ENCODE measurements at places on chromosomes 7 and 10. TPM values are rescaled to one million over a fixed set of nuclear protein-coding genes. Genes with fewer than 3 reads are reported as not detected.

- no peak for DNase-seq
Measured at GRCh38 chr10:125707541-125708468, 11.7 kb upstream of the EDRF1 start.

GRCh38 chr10:3710764-3711163 is 74.2 kb downstream of the KLF6 start:
- no peak for DNase-seq

DNA sequence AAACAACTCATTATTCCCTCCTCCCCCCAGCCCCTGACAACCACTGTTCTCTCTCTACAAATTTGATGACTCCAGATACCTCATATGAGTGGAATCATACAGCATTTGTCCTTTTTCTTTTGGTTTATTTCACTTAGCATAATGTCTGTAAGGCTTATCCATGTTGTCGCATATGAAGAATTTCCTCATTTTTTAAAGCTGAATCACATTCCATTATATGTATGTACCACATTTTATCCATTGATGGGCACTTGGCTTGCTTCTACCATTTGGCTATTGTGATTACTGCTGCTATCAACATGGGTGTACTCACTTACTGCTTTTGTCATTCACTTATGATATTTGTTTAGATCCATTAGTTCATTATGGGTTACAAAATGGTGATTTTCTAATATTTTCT is 112.8 kb downstream of the BUB3 start:
- DNase-seq = no peak

DNA sequence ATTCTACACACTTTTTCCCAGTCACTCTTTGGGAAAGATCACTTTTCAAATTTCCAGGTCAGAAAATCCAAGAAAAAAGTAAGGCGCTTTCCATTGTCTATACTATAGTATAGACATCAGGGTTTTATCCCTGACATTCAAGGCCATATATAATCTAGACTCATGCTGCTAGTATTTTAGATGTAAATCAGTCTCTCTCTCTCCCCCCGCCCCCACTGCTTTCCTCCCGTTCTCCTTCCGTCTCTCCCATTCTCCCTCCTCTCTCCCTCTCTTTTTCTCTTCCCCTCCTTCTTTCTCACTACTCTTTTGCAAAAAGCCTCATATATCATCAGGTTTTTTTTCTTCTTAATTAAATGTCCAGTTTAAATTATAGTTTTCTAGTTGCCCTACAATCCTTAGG is 154.8 kb downstream of the PHF14 start:
- DNase-seq = no peak

DNA sequence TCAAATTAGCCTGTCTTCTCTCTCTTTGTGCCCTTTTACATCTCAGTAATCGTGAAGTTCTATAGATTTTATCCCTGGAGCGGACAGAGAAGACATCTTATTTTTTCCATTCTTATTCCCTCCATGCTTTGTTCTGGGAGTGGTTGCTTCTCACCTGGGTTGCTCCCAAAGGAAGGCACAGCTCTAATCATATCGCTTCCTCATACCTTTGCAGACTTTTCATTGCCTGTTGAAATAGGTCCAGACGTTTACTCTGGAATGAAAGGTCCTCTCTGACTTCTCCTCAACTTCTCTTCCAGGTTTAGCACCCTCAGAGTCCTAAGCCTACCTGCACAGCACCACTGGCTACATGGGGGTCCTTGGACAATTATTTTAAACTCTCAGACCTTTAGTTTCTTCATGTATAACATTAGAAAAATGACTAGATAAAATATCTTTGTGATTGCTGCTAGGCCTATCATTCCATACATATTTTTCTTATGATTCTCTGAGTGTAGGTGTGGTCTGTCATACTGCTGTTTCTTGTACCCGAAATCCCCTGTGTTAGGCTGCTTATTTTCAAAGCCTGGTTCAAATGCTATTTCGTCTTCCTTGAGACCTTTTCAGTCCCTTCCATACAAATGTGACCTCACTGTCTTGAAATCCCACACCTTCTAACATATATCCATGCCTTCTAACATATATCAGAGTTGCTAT is 418.1 kb downstream of the GFRA1 start:
- DNase-seq = no peak

- no peak for DNase-seq
Measured at GRCh38 chr7:122746948-122747347, 44.2 kb upstream of the RNF148 start.

GRCh38 chr10:22684699-22685098 is 29.7 kb downstream of the PIP4K2A start:
- no peak for DNase-seq

GRCh38 chr7:51034521-51035264 is 252.0 kb upstream of the GRB10 start:
- no peak for DNase-seq

Gene ANKRD2
- total RNA-seq = not detected

Gene HABP2
- total RNA-seq = not detected
